AG09319 (cell line): ENCODE measurements at places on chromosomes 7 and 10.

DNA sequence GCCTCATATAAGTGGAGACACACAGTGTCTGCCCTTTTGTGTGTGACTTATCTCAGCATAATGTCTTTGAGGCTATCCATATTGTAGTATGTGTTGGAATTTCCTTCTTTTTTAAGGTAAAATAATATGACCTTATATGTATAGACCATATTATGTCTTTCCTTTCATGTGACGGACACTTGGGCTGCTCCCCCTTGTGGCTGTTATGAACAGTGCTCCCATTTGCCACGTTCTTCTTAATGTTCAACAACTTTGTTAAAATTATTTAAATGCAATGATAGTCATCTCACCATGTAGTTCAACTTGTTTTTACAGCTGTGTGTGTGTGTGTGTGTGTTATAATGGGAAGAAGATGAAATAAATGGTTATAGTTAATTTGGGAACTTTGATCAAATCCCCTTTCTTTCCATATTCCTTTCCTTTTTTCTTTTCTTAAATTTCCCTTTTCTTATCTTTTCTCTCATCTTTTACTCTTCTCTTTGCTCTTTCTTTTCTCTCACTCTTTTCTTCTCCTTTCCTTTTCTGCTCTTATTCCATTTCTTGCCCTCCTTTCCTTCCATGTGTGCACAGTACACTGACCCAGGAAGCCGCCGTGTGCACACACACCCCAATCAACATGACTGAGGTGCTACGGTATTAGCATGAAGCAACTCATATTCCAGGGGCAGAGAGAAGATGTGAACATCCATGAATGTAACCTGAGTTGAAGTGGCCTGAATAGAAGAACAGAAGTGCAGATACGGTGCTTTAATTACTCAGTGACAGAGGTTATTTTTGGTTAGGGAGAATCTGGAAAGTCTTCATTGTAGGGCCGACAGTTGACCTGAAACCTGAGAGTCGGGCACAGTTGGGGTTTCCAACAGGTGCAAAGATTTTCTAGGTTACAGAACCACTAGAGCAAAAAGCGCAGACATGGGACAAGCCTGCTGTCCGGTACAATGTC lies 596.6 kb downstream of the SDK1 start:
- DNase-seq, result no peak

GRCh38 chr10:62112300-62112699 lies 156.3 kb downstream of the RTKN2 start:
- DNase-seq, result no peak

DNA sequence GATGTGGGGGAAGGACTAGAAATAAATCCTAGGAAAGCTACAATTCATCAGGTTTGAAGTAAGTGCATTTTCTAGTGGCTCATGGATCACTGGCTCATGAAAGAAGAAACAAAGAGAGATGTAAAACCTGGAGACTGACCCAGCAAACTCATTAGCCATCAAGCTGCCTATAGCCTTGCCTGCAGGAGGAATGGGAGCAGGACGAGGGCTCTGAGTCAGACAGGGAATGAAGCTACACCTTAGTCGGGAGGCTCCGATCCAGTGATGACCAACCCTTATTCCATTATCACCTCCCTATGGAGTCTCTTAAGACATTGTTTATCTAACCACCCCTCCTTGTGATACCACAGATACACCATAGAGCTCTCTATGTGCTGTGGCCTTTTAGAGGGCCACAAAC lies 112.5 kb upstream of the WDR11 start:
- DNase-seq, result no peak

GRCh38 chr10:76125900-76126299 lies 694.5 kb downstream of the LRMDA start:
- DNase-seq, result no peak

- DNase-seq, result no peak
Measured at GRCh38 chr7:66837007-66837406, 84.0 kb upstream of the TMEM248 start.

DNA sequence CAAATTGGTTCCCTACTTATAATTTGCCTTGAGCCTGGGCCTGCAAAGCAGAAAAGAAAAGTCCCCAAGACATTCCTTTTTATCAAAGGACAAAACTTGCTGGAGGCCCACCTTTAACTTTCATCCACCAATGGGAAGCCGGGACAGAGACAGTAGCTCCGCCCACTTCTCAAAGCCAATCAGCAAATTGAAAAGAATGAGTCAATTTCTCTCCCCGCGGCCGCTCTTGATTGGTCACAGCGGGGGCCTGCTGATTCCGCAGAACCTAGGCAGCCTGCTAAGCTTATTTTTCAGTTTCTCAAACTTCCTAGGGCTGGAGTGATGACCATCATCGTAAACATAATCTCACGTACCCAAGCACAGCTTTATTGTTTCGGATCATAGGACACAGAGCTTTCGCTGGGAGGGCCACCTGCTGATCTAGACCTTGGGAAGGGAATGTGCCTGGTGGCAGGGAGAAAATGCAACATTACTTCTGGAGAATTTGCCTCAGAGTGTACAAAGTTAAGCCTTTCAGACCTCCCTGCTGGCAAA lies at the start of gene SLC13A4:
Gene SLC13A4, minus strand, starts transcription at position 51 of the 534 bp plus-strand sequence. CDS start 690 bp downstream, outside the sequence.
- DNase-seq, result no peak

DNA sequence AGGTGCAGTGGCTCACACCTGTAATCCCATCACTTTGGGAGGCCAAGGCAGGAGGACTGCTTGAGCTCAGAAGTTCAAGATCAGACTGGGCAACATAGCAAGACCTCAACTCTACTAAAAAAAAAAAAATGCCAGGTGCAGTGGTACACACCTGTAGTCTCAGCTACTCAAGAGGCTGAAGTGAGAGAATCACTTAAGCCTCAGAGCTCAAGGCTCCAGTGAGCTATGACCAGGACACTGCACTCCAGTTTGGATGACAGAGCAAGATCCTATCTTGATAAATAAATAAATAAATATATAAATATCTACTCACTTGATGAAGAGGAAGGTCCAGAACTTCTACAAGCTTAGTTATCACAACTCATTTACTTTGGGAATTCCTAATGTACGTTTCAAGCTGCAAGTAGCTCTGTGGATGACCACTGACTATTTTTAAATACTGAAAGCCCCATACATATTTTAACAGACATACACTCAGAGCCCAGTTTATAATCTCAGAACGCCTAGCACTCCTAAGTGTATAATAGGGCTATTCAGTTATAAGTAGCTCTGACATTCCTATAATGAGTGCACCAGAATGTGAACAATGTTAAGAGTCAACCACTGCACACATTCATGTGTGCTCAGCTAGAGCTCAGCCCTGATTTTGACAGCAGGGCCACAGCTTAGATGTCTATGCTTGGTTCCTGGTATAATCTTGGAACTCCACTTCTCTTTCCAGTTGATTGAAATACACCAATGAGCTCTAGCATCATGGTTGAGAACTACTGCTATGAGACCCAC lies 119.1 kb downstream of the CUBN start:
- DNase-seq, result no peak

DNA sequence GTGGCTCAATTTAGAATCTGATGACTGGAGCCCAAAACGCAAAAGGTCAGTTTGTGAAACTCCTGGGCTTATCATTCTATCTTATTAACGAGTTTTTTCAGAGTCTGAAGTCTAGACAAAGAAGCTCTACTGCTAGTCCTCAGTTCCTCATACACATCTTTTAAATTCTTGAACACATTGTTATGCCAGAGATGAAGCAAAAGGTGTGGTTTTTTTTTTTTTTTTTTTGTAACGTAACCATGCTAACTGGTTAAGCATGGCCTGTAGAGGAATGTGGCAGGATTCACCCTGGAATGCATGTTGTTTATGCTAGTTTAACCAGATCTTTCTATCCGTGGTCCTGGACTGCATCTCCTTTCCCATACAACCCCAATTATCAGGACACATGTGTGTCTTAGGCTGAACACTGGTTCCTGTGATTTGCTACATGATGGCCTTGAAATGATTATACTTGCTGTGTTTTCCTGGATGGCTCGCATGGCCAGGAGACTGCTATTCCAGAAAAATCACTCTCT lies 79.3 kb upstream of the MDFIC start:
- DNase-seq, result no peak

DNA sequence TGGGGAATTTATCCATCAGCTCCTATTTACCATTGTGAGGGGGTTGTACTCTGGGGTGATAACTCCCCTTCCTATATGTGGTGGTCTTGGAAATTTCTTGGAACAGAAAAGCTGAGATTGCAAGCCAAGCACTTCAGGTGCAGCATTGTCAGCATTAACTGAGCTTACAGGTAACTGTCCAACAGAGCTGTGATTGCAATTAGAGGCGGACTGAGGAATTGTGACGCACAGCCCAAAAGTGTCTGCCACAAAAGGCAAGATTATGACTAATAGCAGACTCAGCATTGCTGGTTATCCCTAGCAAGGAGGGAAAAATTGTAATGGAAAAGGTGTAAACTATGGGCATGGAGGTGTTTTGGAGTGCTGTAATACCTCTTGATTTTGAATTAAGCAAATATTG lies 126.1 kb upstream of the AGR3 start:
- no peak for DNase-seq

- no peak for DNase-seq
Measured at GRCh38 chr10:72174297-72174662, 41.5 kb upstream of the ANAPC16 start.

GRCh38 chr7:37820708-37821468 lies 27.5 kb upstream of the NME8 start:
- no peak for DNase-seq

- DNase-seq, result no peak
Measured at GRCh38 chr10:103787331-103787730, 68.0 kb downstream of the SH3PXD2A start.

- DNase-seq, result no peak
Measured at GRCh38 chr10:75648854-75649253, 217.4 kb downstream of the LRMDA start.

- DNase-seq, result no peak
Measured at GRCh38 chr10:102122450-102122849, 2.3 kb upstream of the LDB1 start.

- DNase-seq, result no peak
Measured at GRCh38 chr7:157568770-157569584, 232.2 kb downstream of the DNAJB6 start.

DNA sequence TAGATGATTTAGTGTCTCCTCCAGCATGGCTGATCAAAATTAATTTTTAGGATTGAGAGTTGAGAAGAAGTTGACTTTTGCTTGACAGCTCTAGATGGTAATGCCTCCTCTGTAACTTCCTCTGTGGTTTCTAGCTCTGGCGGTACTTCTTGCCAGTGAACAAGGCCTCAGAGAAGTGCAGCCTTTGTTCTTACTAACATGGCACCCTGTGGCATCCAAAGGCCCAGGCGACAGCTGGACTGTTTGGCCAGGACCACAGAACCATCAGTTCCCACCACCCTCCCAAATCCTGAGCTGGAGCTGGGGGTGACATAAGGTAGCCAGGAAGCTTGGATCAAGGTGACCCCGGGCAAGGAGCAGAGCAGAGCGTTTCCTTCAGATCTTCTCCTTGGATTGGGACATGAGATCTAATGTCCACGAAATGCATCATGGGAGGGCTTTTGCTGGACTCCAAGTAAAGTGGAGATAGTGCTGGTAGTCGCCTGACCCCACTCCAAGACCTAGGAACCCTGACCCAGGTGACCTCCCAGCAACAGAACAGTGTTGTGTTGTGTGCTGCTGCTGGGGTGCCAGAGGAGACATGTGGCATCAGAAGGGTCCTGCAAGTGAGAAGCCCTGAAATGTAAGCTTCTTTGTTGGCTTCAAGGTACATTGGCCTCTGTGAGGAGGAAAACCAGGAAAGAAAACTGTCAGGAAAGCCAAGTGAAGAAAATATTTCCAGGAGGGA lies 41.8 kb downstream of the APBB1IP start:
- no peak for DNase-seq

GRCh38 chr10:114749510-114749909 lies 72.1 kb upstream of the FHIP2A start:
- DNase-seq, result no peak

- DNase-seq, result no peak
Measured at GRCh38 chr7:98250789-98251188, 1.2 kb downstream of the TECPR1 start.

- DNase-seq, result no peak
Measured at GRCh38 chr10:91607646-91608403, 25.0 kb downstream of the PPP1R3C start.

DNA sequence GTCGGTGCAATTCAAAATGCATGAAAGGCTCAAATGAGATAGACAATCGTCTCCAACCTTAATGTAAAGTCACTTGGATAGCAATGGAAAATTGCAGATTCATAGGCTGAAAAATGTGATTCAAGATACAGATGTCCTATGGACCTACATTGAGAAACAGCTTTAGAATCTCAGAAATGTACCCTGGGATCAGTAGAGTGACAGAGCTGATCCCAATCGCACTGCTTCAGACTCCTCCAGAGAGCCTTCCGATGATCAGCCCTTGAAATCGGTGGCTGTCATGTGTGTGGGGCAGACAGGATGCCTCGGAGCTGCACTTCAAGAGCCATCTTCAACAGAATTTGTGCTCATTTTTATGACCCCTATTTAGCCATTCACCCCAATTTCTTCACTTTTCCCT lies 240.1 kb upstream of the GRB10 start:
- no peak for DNase-seq

DNA sequence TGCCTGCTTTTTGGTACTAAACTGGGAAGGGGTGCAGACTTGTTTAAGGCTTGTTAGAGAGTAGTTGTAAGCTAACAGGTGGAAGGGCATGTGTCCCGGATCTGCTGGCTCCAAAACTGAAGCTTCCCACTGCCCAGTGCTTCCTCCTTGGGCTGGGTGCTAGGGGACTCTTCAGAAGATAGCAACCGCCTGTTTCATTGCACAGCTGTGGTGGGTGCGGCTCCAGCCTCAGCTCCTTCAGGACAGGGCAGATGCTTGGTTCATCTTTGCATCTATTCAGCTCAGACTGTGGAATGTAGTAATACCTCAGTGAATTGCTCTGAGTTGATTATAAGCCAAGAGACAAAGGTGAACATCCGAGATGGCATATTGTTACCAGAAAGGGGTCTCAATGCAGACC lies 527.1 kb downstream of the TYW1 start:
- no peak for DNase-seq

DNA sequence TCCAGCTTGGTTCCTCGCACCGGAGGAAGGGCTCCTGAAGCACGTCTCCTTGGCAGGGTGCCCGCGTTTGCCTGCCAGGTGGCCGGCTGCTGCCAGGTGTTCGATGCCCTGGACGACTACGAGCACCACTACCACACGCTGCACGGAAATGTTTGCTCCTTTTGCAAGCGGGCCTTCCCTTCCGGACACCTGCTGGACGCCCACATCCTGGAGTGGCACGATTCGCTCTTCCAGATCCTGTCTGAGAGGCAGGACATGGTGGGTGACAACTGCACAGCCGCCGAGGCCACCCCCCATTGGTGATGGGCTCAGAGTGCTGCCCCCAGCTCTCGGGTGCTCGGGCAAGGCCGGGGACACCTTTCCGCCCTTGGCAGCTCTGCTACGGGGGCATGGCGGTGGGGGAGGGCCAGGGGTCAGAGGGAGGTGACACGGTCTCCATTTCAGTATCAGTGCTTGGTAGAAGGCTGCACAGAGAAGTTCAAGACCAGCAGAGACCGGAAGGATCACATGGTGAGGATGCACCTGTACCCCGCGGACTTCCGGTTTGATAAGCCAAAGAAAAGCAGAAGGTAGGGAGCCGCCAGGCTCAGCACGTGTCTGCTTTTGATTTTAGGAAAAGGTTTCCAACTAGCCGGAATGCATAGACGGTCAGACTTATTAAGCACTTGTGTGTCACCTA lies 1.1 kb downstream of the ZNF511 start:
- no peak for DNase-seq
